ENCODE measurements at places on chromosomes 7 and 10.
A peak's percentile ranks its signal among the peaks of the same experiment; 100 is the strongest.

GRCh38 chr10:22677333-22677732 lies 37.0 kb downstream of the PIP4K2A start:
- no peak for DNase-seq

GRCh38 chr10:8047452-8048280 lies 6.8 kb upstream of the GATA3 start:
- no peak for DNase-seq

DNA sequence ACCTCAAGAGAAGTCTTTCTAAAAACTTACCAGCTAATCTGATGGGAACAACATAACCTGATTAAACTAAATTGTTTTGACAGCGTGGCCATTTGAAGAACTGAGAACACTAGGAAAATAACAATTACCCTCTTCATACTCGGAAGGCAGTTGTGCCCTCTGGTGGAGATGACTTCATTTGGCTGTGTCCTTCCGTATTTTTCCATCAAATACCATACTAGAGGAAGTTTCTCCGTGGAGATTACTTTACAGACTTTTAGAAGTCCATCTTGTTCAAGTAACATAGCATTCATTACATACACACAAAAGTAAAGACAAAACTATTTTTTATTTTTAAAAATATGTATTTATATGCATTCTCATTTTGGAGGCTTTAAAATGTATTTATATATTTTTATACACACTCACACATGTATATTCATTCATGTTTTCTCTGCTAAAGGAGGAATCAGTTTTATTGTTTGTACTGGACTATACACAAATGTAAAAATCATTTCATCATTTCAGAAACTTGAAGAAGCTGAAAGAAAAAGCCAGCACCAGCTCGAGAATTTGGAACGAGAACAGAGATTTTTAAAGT lies 25.2 kb downstream of the SMNDC1 start:
- peak; percentile 17 for DNase-seq

DNA sequence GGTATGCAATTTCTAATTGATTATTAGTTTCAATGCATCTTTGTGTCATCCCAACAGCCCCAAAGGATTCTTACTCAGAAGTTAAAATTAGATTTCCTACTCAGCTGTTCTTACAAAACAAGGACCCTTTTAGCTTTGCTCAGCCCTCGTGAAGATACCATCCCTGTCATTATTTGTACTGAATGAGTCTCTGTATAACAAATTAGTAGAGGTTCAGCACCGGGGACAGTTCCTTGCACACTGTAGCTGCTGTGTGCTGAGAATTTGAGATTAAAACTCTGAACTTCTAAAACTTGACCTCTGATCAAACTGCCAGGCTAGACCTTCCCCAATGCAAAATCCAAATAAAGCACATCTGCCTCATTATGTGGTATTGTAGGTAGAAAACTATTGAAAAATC lies 299.1 kb downstream of the LHFPL3 start:
- DNase-seq, result peak; percentile 59

- DNase-seq, result no peak
Observed at GRCh38 chr7:22851145-22851544, 28.5 kb upstream of the TOMM7 start.

GRCh38 chr7:16266877-16267276 lies 154.5 kb downstream of the CRPPA start:
- no peak for DNase-seq

DNA sequence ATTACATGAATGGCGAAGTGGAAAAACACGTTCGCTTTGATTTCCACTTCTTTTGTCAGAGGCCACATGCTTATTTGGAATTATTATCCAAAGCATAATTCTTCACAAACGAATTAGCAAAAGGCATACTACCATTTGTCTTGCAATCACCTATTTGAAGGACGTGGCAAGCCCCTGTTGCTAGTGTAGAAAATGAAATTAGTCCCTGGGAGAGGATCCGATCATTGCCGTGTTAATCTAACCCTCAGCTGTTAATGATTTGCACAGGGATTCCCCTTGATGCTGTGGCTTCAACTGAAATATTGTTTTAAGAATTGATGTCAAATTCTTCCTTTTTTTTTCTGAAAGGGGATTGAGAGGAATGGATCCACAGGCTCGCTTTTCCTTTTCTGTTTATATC lies 4.6 kb downstream of the AGMO start:
- no peak for DNase-seq

DNA sequence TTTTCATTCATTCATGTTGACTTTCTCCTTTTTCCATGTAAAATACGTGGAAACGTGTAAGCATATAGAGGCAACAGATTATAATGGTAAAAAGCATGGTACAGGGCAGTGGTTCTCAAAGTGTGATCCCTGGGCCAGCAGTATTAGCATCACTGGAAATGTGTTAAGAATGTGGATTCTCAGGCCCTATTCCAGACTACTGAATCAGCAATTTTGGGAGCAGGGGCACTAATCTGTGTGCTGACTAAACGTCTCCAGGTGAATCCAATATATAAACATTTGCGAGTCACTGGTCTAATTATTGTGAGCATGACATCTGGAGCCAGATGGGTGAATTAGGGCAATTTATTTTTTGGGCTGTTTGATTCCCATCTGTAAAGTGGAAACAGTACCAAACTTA lies 5.1 kb upstream of the GPR158 start:
- no peak for DNase-seq

- no peak for DNase-seq
Observed at GRCh38 chr10:34061841-34062240, 727.4 kb upstream of the NRP1 start.

GRCh38 chr7:143362131-143363015 lies at the start of gene FAM131B:
Gene FAM131B (minus strand): TSS chr7:143362713. CDS start chr7:143362603, 110 bp downstream.
- DNase-seq, result no peak

DNA sequence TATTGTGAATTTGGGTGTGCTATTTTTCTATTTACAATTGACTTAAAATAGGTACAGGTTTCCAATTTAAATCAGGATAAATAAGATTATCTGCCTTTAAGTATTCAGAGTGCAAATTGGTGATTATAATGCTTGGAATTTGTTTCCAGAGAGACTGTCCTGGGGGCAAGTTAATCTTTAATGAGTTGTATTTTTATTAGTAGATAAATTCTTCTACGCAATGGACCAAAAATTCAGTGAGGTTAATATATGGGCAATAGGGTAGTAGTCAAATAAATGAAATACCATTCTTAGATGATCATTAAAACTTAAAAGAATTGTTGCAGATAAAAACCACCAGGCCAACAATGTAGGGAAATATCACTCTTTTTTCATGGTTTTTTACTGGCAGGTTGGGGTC lies 3.4 kb downstream of the BICC1 start:
- no peak for DNase-seq

- no peak for DNase-seq
Observed at GRCh38 chr7:2826771-2827170, 17.3 kb downstream of the GNA12 start.

DNA sequence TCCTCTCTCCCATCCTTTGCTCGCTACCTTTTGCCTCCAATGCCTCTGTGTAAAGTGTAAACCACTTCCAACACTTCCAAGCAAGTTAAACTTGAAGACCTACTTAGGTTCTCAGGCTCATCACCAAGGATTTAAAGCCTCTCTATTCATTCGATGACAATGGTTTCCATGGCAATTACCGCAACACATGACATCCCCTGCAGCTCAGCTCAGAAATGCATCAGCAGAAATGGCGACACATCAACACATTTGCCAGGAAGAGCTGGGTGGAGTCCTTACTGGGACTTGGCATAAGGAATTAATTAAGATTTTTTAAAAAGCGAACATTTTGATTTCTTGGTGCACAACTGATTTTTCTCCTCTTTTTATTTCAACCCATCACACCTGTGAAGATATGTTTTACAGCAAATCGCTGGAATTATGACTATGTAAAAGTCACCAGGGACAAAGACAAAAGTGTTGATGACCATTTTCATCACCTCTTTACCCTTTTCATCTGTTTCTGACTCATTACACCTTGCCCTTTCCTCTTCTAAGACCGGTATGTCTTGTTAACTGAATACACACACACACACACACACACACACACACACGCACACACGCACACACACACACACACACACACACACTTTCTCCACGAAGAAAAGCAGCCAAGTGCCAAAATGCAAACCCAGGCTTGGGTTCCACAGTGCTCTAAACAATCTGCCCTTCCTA lies 453.4 kb upstream of the CELF2 start:
- DNase-seq, result no peak

DNA sequence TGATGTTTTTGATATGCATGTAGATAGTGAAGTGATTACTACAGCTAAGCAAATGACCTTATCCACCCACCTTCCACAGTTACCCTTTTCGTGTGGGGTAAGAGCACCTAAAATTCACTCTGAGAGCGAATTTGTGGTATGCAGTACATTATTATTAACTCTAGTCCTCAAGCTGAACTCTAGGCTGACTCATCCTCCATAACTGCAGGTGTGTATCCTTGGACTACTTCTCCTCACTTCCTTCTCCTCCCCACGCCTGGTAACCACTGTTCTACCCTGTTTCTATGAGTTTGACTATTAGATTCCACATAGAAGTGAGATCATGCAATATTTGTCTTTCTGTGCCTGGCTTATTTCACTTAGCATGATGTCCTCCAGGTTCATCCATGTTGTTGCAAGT lies 484.6 kb downstream of the GATA3 start:
- DNase-seq, result no peak

GRCh38 chr7:146956853-146957252 lies 840.3 kb downstream of the CNTNAP2 start:
- DNase-seq, result no peak

- DNase-seq, result no peak
Observed at GRCh38 chr10:75351637-75352036, 49.9 kb downstream of the ZNF503 start.

GRCh38 chr10:54666192-54666591 lies 134.8 kb downstream of the PCDH15 start:
- DNase-seq, result no peak

DNA sequence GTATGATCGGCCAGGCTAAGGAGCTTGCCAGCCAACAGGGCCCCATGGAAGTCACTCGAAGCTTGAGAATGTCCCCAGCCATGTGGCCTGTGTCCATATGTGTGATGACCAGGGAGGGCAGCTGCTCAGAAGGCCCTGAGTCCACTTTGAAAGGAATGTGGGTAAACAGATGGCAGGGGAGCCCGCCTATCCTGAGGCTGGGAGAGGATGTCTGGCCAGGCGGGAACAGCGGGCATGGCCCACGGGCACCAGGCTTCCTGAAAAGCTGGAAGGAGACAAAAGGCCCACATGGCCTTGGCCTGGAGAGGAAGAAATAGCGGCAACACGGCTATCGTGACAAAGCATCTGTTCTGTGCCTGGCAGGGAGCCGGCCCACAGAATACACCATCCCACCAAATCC lies 137.9 kb upstream of the PPIF start:
- no peak for DNase-seq

DNA sequence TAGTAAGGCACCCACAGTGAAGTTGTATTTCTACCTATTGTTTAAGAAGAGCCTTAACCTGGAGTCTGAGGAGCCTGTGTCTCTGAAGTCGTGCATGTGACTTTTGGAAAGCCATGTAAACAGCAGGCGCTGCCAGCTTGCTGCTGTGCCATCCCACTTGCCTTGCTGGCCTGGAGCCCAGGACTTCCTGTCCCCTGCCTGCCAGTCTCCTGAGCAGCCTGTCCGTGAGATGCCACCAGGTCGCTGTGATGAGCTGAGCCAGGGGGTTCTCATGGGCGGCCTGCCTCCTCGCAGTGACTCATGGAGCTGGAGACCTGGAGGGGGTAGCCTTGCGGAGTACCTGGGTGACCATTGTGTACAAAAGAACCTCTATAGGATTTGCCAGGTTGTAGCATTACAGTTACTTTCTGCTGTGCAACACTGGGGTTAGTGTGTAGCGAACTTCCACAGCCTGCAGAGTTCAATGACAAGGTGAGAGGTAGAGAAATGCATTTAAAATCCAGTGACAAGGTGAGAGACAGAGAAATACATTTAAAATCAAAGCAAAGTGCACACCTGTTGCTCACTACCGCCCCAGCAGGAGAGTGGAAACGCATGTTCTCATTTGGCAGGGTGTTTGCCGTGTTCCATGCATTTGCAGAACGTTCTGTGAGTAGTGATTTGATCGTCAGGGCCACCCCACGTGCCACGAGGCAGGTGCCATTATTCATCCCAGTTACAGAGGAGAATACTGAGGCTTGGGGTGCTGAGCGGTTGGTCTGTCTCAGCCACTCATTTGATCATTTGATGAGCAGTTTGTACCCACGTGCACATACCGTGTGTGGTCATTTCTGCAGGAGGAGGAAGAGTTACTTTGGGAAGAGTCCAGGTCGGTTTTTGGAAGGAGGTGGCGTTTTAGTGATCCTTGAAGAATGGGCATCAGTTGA lies 36.6 kb upstream of the BHLHA15 start:
- DNase-seq, result no peak

DNA sequence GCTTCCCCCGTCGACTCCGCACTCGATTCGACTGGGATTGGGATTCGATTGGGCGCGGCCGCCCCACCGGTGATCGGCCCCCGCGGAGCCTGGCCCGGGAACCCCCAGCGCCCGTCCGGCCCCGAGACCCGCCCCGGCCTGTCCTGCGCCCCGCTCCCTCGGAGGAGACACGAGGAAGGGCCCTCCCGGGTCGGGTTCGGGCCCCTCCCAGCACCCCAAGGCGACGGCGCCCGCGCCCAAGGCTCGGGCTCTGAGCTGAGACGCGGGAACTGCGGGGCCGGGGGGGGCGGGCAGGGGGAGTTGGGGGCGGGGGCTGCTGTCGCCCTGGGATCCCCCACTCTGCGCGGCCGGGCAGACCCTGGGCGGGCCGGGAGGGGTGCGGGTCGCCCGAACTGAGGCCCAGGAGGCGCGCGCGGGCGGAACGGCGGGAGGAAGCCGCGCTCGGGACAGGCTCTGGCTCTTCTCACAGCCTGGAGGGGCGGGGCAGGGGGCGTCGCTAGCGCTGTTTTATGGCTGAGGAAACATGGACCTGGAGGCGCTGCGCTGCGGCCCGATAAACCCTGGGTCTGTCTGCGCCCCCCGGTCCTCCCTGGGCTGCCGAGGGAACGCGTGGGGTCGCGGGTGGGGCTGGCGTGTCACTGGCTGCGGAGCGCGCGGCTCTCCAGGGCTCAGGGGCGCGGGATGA lies 1.7 kb upstream of the NKX6-2 start:
- DNase-seq, result no peak

GRCh38 chr10:72574636-72575035 lies 51.2 kb downstream of the MICU1 start:
- DNase-seq, result no peak

GRCh38 chr7:77727527-77727926 lies 31.3 kb downstream of the RSBN1L start:
- DNase-seq, result no peak

DNA sequence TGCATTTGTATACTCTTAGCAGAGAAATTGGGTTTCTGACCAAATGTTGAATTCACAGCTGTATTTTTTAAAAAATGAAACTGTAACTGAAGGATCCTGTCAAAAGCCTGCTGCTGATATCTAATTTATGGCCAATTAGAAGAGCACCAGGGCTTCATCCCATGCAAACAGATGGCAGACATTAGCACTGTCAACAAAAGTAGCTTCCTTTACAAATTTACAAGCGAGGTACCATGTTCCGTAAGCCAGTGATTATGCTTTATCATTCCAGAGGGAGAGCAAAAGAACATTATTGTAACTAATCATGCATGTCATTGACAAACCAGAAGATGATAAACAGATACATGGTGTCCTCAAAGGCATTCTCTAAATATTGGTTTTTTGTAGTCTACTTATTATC lies 177.2 kb upstream of the DKK1 start:
- DNase-seq, result no peak
